ENCODE measurements at places on chromosomes 3 and 15. TPM values are rescaled to one million over a fixed set of nuclear protein-coding genes. Genes with fewer than 3 reads are reported as not detected.

- no peak for DNase-seq
These were observed 31.9 kb upstream of the TSC22D2 start for GRCh38 chr3:150376001-150376848.

SLC28A2 gene
- not detected for total RNA-seq

- DNase-seq, result no peak
These were observed 107.6 kb downstream of the TGFBR2 start for GRCh38 chr3:30713885-30714503.

DNA sequence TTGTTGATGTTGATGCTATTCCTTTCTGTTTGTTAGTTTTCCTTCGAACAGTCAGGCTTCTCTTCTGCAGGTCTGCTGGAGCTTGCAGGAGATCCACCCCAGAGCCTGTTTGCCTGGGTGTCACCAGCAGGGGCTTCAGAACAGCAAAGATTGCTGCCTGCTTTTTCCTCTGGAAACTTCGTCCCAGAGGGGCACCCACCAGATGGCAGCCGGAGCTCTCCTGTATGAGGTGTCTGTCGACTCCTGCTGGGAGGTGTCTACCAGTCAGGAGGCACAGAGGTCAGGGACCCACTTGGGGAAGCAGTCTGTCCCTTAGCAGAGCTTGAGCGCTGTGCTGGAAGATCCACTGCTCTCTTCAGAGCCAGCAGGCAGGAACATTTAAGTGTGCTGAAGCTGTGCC, 303.2 kb downstream of the ZIC1 start:
- DNase-seq, result no peak

ZBTB11 gene
- total RNA-seq, result 53.1 TPM

Measured in naive thymus-derived CD8-positive, alpha-beta T cell (primary cell).